ENCODE measurements at places on chromosomes 7 and 10. TPM values are rescaled to one million over a fixed set of nuclear protein-coding genes. Genes with fewer than 3 reads are reported as not detected.

The IGFBP1 gene
- total RNA-seq = 0.17 TPM

The ACBD7 gene
- 2.4 TPM for total RNA-seq

The BAIAP2L1 gene
- 25.8 TPM for total RNA-seq

The CALY gene
- not detected for total RNA-seq

The PRKG1 gene
- 2.3 TPM for total RNA-seq

Data from renal cortical epithelial cell (primary cell).